ENCODE measurements at places on chromosomes 2 and 18. TPM values are rescaled to one million over a fixed set of nuclear protein-coding genes. Genes with fewer than 3 reads are reported as not detected.

Gene MAP3K19
- total RNA-seq: not detected

DNA sequence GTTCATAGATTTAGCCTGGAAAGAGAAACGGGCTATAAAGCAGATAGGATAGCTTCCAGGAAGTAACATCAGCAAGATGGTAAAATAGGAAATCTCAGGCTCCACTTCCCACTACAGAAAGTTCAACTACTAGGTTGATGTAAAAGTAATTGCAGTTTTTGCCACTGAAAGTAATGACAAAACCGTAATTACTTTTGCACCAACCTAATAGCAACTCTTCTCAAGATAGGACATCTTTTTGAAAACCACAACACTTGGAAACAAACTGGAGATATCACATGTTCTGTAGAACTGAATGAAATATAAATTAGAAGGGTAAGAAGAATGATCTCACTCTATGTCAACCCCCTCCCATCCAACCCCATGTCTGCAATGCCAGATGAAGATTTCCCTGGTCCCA is 1154.3 kb downstream of the BCL11A start:
- H3K36me3 ChIP-seq: no peaks in the 10 kb centered on the region
- no peaks in the 10 kb centered on the region for H3K27me3 ChIP-seq
- H3K4me1 ChIP-seq: no peaks in the 10 kb centered on the region
- no peak overlapping the region for H3K27ac ChIP-seq
- DNase-seq: no peak

GRCh38 chr2:62334440-62335058 is 138.6 kb downstream of the B3GNT2 start:
- DNase-seq: no peak
- H3K27ac ChIP-seq: no peak overlapping the region
- no peak overlapping the region for H3K4me3 ChIP-seq
- H3K4me1 ChIP-seq: peaks cover 12% of the 10 kb centered on the region

Gene NOL4
- not detected for total RNA-seq

DNA sequence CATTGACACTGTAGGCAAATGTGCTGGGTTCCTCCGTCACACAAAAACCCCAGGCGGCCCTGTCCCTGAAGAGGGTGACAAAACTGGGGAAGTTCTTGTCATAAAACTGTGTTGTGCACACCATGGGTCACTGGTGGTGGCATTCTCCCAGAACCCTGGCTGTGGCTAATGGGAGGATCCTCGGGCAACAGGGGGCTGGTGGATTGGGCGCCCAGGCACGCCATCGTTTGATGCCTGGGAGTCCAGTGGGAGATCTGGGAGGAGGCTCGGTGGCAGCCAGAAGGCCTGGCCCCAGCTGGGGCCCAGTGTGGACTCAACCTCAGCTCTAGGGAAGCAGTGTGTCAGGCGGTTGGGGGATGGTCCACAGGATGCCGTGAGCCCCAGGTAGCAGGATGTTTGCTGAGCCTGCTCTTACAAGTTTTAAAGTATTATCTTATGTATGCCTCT is 140.7 kb downstream of the ACOXL start:
- no peak for DNase-seq
- no peaks in the 10 kb centered on the region for H3K36me3 ChIP-seq
- no peak overlapping the region for H3K27ac ChIP-seq
- peaks cover 10% of the 10 kb centered on the region for H3K4me1 ChIP-seq
- H3K4me3 ChIP-seq: no peak overlapping the region

GRCh38 chr2:135337071-135337470 is 193.9 kb downstream of the ZRANB3 start:
- H3K36me3 ChIP-seq: no peaks in the 10 kb centered on the region
- no peak overlapping the region for H3K27ac ChIP-seq
- no peaks in the 10 kb centered on the region for H3K4me1 ChIP-seq
- H3K4me3 ChIP-seq: no peak overlapping the region

Gene KHK
- total RNA-seq: 4.2 TPM

DNA sequence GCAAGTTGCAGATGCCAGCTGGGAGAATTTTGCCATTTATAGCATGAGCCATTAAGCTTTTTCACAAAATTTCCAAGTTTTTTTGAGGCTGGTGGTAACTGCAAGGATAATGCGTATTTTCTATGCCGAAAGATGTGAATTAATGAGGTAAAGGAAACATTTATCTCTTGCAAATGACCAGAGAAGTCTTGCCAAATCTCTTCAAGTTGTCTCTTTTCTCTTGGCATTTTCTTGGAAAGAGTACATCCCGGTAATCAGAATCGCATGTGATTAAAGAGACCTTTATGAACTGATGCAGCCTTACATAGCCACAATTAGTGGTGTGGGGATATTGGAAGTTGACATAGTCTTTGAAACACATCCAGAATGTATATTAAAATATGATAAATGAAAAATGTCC is 136.5 kb upstream of the MMADHC start:
- H3K36me3 ChIP-seq: no peaks in the 10 kb centered on the region
- no peak overlapping the region for H3K27ac ChIP-seq
- no peaks in the 10 kb centered on the region for H3K4me1 ChIP-seq
- DNase-seq: no peak
- H3K27me3 ChIP-seq: peaks cover 13% of the 10 kb centered on the region

- H3K4me1 ChIP-seq: no peaks in the 10 kb centered on the region
- DNase-seq: no peak
- no peaks in the 10 kb centered on the region for H3K27me3 ChIP-seq
- no peak overlapping the region for H3K4me3 ChIP-seq
Measured at GRCh38 chr2:25598911-25599310, 74.5 kb downstream of the DTNB start.

GRCh38 chr2:233168445-233168844 is 83.0 kb upstream of the ATG16L1 start:
- H3K27me3 ChIP-seq: no peaks in the 10 kb centered on the region
- H3K4me1 ChIP-seq: no peaks in the 10 kb centered on the region
- H3K27ac ChIP-seq: no peak overlapping the region
- H3K4me3 ChIP-seq: no peak overlapping the region
- no peak for DNase-seq
- no peaks in the 10 kb centered on the region for H3K36me3 ChIP-seq

Gene C2orf80
- not detected for total RNA-seq

GRCh38 chr2:241451840-241452506 is 56.4 kb downstream of the STK25 start:
- H3K27me3 ChIP-seq: no peaks in the 10 kb centered on the region
- no peak overlapping the region for H3K4me3 ChIP-seq
- DNase-seq: no peak
- no peaks in the 10 kb centered on the region for H3K4me1 ChIP-seq
- no peak overlapping the region for H3K27ac ChIP-seq

- H3K36me3 ChIP-seq: no peaks in the 10 kb centered on the region
- no peaks in the 10 kb centered on the region for H3K27me3 ChIP-seq
- no peak overlapping the region for H3K4me3 ChIP-seq
- H3K4me1 ChIP-seq: peaks cover 14% of the 10 kb centered on the region
- H3K27ac ChIP-seq: no peak overlapping the region
Measured at GRCh38 chr2:728165-728564, 51.0 kb upstream of the TMEM18 start.

Gene COBLL1
- total RNA-seq: 56.9 TPM

GRCh38 chr2:218806346-218806978 is 24.5 kb downstream of the CYP27A1 start:
- H3K4me3 ChIP-seq: no peak overlapping the region
- peak overlapping the region; percentile 82 for H3K27ac ChIP-seq
- peak; percentile 77 for DNase-seq
- peaks cover 14% of the 10 kb centered on the region for H3K4me1 ChIP-seq
- no peaks in the 10 kb centered on the region for H3K36me3 ChIP-seq

GRCh38 chr2:81324046-81324445 is 1019.5 kb upstream of the LRRTM1 start:
- H3K4me3 ChIP-seq: no peak overlapping the region
- no peaks in the 10 kb centered on the region for H3K4me1 ChIP-seq
- no peaks in the 10 kb centered on the region for H3K27me3 ChIP-seq
- H3K27ac ChIP-seq: no peak overlapping the region
- no peaks in the 10 kb centered on the region for H3K36me3 ChIP-seq

- H3K27me3 ChIP-seq: peaks cover 39% of the 10 kb centered on the region
- H3K27ac ChIP-seq: no peak overlapping the region
- H3K36me3 ChIP-seq: no peaks in the 10 kb centered on the region
- DNase-seq: no peak
- H3K4me3 ChIP-seq: no peak overlapping the region
- no peaks in the 10 kb centered on the region for H3K4me1 ChIP-seq
Measured at GRCh38 chr2:239882781-239883180, 142.4 kb downstream of the NDUFA10 start.

GRCh38 chr18:44637210-44638033 is 43.3 kb upstream of the SETBP1 start:
- H3K27ac ChIP-seq: peak overlapping the region; percentile 61
- H3K4me1 ChIP-seq: peaks cover 40% of the 10 kb centered on the region
- H3K4me3 ChIP-seq: peak overlapping the region; percentile 26
- peak; percentile 35 for DNase-seq
- H3K36me3 ChIP-seq: no peaks in the 10 kb centered on the region
- H3K27me3 ChIP-seq: no peaks in the 10 kb centered on the region

DNA sequence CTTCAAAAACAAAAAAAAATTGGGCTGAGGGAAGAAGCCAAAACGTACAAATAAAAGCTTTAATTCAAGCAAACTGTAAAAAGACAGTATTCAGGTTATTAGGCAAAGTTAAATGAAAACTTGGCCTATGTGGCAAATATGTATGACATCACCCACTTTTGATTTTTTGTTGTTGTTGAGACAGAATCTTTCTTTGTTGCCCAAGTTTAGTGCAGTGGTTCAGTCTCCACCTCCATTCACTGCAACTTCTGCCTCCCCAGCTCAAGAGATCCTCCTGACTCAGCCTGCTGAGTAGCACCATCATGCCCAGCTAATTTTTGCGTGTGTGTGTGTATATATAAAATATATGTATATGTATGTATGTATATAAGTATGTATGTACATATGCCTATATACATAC is 440.4 kb upstream of the NRXN1 start:
- no peaks in the 10 kb centered on the region for H3K27me3 ChIP-seq
- no peak overlapping the region for H3K27ac ChIP-seq
- no peaks in the 10 kb centered on the region for H3K36me3 ChIP-seq
